ENCODE measurements at places on chromosomes 5 and 9.

DNA sequence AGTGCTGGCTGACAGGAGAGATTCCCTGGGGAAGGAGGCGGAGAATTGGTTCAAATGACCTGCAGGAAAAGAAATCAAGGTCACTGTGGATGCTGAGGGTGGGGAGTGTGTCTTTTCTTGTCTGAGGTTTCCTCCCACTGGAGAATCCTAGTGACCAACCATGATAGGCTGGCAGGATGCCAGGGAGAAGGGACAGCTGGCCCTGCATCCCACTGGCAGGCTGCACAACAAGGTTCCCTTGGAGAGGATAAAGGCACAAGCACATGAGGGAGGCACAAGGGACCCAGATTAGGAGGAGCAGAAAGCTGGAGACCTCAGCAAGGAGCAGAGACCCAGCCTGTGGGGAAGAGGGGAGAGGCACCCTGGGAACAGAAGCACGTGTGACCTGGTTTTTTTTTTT lies 11.4 kb upstream of the ZDHHC12 start:
- DNase-seq = no peak

- DNase-seq = no peak
Observed at GRCh38 chr9:79210541-79211243, 361.1 kb upstream of the TLE4 start.

- no peak for DNase-seq
Observed at GRCh38 chr5:15525703-15526275, 25.8 kb downstream of the FBXL7 start.

DNA sequence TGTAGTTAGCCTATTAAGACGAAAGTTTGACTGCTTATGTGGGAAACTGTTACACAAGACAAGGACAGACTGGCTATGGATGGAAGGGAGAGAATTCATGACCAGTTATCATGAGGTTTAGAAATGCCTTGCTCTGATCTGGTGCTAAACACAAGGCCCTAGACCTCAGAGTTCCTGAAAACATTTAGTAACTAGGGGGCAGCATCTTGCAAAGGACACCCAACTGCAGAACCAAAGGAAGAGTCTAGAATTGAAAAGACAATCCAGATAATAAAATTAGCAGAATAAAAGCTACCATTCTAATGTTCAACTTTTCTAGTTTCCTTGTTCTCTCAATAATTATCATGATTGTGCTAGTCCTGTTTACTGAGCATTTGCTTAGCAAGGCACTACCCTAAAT lies 130.5 kb upstream of the GPR151 start:
- DNase-seq = no peak

DNA sequence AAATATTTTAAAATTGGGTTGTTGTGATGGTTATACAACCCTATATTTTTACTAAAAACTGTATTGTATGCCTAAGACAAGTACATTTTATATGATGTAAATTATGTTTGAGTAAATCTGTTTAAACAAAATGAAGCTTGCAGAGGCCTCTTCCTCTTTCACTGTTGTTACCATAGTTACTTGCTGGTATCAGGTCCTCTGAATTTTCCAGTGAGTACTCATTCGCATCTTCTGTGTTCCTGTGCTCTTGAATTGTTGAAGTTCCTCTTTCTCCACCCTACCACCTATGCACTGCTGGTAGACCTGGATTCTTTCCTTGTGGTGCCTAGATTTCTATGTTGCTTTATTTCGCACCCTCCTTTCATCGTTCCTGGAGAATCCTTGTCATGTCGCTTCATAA lies 938.5 kb upstream of the ACO1 start:
- no peak for DNase-seq

GRCh38 chr5:50856401-50857119 lies 190.1 kb downstream of the PARP8 start:
- no peak for DNase-seq

- DNase-seq = no peak
Observed at GRCh38 chr5:142548739-142549275, 137.1 kb downstream of the FGF1 start.

- DNase-seq = no peak
Observed at GRCh38 chr9:100324594-100325200, 28.0 kb downstream of the TEX10 start.

DNA sequence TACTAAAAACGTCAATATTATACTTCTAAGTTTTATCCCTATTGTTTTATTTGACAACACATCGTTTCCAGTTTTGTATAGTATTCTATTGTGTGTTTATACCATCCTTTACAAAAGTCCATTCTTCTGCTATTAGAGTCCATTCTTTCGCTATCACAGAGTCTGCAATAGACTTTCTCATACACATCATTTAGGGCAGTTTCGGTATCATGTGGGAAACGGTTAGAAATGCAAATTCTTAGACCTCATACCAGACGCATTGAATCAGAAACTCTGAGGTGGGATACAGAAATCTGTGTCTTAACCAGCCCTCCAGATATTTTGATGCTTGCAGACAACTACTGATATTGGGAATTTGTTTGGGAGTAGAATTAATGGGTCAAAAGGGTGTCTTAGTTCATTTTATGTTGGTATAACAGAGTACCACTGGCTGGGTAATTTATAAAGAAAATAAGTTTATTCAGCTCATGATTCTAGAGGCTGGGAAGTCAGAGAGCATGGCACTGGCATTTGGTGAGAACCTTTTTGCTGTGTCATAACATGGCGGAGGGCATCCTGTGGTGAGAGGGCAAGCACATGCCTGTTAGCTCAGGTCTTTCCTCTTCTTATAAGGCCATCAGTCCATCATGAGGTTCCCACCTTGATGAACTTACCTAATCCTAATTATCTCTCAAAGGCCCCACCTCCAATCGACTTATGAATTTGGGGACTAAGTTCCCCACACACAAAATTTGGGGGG lies 21.1 kb downstream of the CARTPT start:
- no peak for DNase-seq

- no peak for DNase-seq
Observed at GRCh38 chr9:116323012-116323411, 169.4 kb downstream of the PAPPA start.

DNA sequence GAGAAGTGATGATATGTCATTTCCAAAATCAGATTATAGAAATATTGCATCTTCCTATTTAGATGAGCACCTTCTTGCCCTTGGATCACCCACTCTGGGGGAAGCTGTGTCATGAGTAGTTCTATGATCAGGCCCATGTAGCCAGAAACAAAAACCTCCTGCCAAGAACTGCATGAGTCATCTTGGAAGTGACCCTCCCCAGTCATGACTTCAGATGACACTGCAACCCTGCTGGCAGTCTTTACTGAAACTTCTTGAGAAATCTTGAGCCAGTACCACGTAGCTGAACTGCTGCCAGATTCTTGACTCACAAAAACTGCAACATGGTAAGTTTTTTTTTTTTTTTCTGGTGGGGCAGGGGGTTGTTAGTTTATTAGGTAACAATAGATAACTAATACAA lies 439.6 kb upstream of the PTGER4 start:
- no peak for DNase-seq

DNA sequence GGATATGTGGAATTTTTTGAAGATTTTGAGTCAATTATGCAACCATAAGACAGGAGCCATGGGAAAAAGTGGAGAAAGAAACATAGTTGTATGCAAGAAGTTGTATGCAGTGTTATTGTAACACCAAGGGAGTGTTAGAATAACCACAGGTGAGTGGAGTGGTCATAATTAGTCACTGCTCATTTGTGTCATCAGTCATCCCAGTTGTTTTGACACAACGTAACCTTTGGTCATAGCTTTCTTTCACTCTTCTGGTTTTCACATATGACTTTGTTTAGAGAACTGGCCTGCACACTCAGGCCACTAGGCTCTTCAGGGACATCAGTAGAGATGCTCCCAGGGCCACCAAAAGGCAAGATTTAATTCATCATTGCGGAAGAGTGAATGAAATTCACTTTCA lies 158.7 kb upstream of the HMHB1 start:
- DNase-seq = no peak

DNA sequence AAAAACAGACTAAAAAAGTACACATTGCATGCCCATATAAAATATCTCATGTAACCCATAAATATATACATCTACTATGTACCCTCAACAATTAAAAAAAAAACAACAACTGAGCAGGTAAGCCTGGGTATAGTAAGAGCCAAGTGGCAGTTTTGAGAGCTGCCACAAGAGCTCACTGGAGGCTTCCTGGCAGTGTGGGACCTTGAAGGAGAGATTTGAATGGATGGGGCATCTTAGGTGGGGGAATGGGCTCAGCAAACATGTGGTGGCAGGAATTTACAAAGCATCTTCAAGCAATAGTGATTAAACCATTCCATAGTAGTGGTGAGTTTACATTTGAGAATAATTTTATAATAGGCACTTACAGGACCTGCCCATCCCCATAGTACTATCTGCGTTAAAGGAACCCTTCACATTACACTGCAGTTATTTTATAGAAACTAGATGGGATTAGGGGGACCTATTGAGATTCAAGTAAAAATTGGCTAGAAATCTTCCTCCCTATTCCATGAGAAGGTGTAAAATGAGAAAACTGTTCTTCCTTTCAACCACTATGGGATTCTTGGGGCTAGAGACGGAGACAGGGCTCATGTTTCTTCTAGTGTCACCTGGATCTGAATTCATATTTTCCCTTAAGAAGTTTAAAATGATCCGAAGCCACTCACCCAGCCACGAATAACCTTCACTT lies 6.9 kb downstream of the MEGF10 start:
- no peak for DNase-seq

GRCh38 chr9:128715436-128715750 lies 8.5 kb downstream of the ZDHHC12 start:
- no peak for DNase-seq

- DNase-seq = no peak
Observed at GRCh38 chr5:21802869-21803490, 1050.2 kb downstream of the CDH12 start.

DNA sequence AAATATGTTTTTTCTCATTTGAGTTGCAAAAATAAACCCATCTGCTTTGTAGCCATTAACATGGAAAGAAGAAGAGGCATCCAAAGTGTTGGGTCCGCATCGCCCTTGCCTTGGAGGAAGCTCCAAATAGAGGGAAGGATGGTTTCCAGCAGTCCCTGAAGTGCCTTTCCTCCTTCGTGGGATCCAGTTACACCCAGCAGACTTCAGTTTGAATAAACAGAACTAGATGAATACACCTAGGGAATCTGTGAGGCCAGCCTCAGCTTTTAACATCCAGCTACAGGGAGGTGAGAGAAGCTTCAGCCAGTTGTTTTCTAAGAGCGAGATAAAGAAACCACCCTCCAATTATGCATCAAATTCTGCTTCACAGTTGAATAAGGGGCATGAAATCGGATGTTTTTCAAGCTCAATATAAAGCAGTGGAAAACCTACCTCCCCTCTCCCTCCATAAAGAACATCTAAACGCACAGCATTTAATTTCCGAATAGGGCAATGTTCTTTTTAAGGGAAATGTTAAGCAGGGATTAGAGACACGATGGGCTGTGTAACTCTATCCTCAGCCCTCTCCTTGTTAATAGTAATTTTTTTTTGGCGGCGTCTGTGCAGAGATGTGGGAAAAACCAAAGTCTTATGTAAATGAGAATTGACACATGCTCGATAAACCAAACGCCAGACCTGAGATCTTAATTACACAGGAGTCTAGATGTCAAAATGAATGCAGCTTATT lies 264.7 kb downstream of the SLIT3 start:
- DNase-seq = no peak

DNA sequence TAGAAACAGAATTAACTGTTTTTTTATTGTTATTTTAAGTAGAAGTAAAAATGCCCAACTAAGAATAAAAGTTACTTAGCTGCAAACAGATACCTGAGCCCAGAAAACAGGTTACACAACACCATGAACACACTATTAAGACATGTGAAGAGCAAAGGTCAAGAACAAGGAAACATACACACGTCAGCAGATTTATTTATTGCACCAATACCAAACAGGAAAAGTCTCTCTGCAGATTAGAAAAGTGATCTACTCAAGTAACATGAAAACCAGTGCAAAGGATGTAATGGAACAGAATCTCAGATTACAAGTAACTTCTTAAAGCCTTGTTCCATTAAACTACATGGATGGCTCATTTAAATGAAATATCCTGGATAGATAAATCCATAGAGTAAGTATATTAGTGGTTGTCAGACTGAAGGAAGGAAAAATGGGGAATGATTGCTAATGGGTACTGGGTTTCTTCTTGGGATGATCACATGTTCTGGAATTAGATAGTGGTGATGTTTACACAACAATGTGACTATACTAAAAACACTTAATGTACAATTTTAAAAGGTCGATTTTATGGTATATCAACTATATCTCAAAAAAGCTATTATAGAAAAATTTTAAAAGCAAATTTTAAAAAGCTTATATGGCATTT lies 6.1 kb downstream of the SAR1B start:
- no peak for DNase-seq

- DNase-seq = no peak
Observed at GRCh38 chr9:9949368-9949767, 663.4 kb downstream of the PTPRD start.

- no peak for DNase-seq
Observed at GRCh38 chr5:3153226-3153858, 401.9 kb upstream of the IRX2 start.

DNA sequence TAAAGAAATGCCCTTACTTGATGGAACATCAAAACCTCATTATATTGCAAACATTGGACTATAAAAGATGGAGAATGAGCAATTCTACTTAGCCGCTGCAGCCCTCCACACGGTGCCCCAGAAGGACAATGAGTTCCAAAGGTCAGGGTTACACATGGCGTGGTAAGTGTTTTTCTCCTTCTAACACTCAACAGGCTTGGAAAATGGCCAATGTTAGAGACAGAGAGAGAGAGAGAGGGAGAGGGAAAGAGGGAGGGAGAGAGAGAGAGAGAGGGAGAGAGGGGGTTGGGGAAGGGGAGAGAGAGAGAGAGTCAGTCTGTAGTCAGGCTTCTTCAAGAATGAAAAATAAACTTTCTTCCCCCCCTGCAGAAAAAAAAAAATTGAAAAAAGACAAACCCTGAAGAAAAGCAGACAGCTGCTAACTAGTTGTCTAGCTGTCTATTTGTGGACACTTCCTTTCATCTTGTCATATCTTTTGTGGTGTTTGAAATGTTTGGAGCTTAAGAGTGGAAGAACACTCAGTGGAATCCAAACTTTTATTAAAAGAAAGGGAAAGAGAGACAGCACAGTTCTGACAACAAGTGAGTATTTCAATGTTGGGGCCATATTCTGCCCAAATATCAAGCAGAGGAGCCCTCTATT lies 324.8 kb downstream of the TMEM38B start:
- DNase-seq = no peak

DNA sequence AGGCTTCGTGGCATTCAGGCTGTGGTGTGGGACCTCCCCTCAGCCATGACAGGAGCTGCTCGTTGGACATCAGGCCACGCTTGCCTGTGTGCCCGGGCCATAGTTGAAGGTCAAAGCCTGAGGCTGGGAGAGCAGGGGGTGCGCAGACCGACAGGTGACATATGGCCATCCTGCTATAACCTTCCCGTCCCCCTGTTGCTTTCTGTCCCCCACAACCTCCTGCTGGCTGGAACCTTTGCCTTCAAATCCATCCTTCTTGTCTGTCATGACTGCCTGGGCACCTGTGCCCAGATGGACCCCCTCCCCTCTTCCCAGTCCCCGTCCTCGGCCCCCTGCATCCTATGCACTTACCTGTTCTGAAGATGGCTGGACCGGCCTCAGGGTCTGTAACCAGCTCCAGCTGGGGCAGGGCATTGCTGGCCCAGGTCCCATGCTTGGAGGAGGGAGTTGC lies 83.2 kb downstream of the WNK2 start:
- DNase-seq = no peak

All from stimulated activated CD4-positive, alpha-beta T cell treated with anti-CD3 and anti-CD28 coated beads, Interleukin-15, amount 100 ng/mL, for 1 hour (primary cell).